ENCODE measurements at places on chromosomes 3 and 15.

- no peak for DNase-seq
Measured at GRCh38 chr3:99620976-99621375, 17.4 kb upstream of the COL8A1 start.

DNA sequence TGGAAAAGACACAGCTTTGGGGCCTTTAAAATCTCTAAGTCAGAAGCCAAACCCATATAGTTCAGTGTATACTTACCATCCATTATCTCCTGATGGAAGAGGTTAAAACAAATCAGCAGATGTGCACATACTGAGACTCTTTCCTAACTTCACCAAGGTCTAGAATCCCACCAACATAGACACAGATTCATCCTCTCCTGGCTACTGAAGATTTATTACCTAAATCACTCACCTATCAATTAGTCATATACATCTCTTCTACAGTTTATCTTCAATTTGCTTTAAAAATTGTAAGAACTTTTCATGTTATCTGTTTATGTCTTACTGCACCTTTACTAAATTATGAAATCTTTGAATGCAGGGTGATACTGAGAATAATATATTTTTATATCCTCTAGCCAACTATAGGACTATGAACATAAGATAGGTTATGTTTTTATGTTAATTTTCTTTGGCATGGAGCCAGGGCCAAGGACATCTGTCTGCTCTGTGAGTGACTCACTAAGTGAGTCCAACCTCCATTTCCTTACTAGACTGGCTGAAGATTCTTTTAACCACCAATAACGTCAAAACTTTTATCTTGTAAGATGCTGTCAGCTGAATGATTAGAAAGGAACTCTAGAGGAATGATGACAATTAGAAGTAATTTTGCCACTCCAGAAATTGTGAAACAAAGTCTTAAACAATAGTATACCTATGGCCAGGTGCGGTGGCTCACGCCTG lies 397.6 kb downstream of the FOXP1 start:
- peak; percentile 33 for DNase-seq

GRCh38 chr3:47054412-47054811 lies 74.9 kb downstream of the NBEAL2 start:
- DNase-seq: no peak

- DNase-seq: no peak
Measured at GRCh38 chr3:159926573-159926972, 62.1 kb upstream of the IL12A start.

DNA sequence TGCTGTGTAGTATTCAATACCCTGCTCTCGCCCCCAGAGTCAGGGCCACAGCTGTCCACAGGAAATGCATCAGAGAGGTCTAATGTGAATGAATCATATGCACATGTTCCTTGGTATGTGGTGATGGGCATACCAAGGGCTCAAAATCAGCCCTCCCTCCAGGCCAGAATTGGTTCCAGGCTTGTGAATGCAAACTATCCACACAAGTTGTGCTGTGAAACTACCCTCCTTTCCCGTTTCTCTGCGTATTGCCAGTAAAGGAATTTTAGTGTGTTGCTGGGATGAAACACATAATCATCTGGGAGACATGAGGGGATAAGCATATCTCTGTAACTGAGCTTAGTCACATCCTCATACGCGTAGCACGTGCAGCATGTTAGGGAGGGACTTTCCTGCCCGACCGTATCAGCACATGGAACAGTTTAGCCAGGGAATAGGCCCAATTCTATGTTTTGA lies 9.2 kb upstream of the MME start:
- DNase-seq: no peak

GRCh38 chr3:125115640-125116039 lies 59.8 kb upstream of the HEG1 start:
- no peak for DNase-seq

DNA sequence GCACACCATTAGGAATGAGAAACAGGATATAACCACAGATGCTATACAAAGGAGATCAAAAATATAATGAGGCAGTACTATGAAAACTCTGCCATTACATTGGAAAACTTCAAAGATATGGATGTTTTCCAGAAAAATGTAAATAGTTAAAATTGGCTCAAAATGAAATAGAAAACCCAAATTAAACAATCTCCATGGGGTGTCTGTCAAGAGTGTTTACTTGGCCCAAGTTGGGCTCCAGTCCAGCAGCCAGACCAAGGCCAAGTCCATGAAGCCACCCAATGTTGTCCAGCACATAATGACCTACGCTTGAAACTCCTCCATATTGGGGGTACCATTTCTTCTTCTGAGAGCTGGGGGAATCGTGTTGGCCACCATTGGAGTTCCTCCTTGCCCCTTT lies 37.1 kb downstream of the CTXND1 start:
- DNase-seq: no peak

DNA sequence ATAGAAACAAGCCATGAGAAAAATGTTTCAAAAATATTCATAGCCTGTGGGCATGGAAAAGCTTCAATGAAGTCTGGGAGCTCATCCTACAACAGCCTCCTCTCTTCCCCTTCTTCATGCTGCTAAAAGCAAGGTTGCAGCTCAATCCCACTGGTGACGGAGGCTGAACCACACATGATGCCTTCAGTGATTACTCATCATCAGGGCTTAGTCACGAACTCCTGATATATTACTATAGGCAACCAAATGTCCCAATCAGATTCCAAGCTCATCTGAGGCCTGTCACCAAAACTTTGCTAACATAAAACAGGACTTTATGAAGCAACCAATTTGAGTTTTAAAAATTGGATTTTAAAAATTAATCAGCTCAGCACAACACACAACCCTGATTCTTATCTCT lies 24.0 kb upstream of the SLC24A5 start:
- no peak for DNase-seq

DNA sequence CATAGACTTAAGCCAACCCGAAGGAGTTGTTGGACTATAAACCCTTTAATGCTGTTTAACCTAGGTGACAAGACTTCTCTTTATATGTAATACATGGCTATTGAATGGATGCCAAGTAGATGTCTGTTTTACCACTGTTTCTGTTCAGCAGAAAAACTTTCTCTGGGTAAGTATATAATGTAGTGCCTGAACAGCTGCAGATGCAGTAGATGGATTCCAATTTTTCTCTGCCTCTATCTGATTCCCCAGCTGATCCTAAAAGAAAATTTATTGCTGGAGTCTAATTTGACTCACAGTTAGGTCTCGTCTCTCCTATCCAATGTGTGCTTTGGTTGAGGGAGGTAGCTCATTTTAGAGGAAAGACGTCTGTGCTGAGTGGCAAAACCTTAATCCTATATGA lies 256.5 kb upstream of the CBLB start:
- DNase-seq: no peak

DNA sequence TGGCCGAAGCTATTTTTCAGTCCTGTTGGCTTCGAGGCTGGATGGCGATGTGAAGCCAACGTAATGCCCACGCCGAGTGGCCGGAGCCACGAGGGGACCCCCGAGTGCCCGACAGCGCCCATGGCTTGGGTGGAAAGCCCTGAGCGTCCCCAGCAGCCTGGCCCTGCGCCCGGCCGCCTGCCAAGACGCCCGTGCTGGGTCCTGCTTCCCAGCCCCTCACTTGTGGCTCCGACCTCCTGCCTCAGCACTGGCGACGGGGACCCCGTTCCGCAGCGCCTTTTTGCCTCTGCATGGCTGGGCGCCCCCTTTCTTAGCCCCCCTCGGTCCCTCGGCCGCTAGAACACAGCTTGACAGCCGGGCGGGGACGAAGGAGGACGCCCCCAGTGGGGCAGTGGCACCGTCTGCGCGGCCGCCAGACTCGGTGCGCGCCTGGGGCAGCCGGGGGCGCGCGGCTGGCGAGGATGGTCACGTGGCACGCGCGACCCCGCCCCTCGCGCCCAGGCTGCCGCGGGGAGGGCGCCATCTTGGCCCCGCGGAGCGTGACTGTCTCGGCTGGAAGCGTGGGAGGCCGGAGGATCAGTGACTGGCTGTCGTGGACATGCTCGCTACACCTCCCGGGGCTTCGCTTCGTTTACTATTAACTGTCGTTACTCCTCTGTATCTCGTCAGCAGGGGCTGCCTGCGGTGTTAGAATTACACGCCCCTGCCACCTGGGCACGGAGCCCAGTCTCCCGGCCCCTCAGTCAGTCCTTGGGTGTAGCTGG lies 626 bp upstream of the GPR176 start:
- DNase-seq: peak; percentile 76

GRCh38 chr15:81271761-81272644 lies 51.9 kb downstream of the STARD5 start:
- DNase-seq: no peak
